ENCODE measurements at places on chromosomes 2 and 18. TPM values are rescaled to one million over a fixed set of nuclear protein-coding genes. Genes with fewer than 3 reads are reported as not detected.

GRCh38 chr2:236982693-236983455 lies 102.8 kb upstream of the COPS8 start:
- no peak for DNase-seq

- DNase-seq = peak; percentile 66
These were observed 112.5 kb upstream of the ASB18 start for GRCh38 chr2:236376566-236377244.

DNA sequence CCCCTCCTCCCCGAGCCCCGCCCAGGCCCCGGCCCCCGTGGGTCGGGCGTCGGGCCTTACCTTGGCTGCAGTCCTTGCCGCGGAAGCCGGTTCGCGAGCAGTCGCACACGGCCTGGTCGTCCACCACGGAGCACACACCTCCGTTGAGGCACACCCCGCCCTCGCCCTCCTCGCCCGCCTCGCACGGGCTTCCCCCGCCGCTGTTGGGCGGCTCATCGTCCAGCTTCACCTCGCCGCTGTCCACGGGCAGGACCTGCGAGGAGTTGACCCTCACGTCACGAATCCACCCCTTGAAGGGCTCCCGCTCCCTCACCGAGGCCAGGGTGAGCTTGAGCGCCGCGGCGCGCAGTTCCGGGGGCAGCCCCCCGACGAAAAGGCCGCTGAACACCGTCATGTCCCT lies 4.5 kb downstream of the NRXN1 start:
- DNase-seq = no peak

DNA sequence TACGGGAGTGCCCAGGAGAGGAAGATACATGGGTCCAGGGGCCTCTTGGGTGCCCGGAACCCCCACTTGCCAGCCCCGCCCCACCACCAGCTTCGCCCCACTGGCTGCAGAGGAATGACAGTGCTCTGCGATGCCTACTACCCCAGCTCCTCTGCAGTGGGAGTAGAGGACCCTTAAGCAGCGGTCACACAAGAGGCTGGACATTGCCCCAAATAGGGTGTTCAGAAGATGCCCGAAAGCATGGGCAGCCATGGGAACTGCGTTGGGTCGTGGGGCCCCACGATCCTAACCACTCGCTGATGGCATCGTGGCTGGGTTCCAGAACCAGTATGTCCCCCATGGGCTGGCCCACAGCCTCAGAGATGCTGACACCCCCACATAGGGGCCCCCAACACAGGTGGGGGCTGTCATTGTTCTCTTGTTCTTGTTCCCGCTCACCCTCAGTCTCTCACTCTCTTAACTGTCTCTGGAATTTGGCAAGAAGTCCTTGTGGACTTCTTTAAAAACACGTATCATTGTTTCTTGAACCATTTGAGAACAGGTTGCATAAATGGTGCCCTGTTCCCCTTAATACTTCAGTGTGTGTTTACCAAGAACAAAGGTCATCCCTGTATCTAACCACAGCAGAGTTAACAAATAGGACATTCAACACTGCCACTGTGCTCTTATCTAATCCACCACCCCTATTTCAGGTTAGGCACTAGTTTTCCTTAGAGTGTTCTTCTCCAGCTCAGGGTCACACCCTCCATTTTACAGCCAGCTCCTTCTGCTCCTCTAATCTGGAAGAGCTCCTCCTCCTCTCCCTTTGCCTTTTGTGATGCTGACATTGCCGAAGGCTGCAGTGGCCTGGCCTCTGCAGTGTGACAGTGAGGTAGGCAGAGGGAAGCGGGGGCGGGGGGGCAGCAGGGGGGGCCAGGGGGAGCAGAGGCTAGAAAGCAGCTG lies 76.3 kb downstream of the STPG4 start:
- DNase-seq = no peak

GRCh38 chr2:545228-545627 lies 132.0 kb downstream of the TMEM18 start:
- no peak for DNase-seq

- peak; percentile 92 for DNase-seq
These were observed 38.2 kb downstream of the EFEMP1 start for GRCh38 chr2:55885127-55885943.

- DNase-seq = no peak
These were observed 8.4 kb downstream of the ST8SIA5 start for GRCh38 chr18:46748466-46748865.

GRCh38 chr2:187502467-187502866 lies 51.8 kb downstream of the TFPI start:
- DNase-seq = no peak

Gene MCEE
- total RNA-seq = 6.1 TPM

Gene GTF2A1L
- total RNA-seq = not detected

Gene EFHD1
- total RNA-seq = not detected

Measured in bronchial epithelial cell (primary cell).